Endothelial cell (in vitro differentiated cells): ENCODE measurements at places on chromosomes 12 and 14. TPM values are rescaled to one million over a fixed set of nuclear protein-coding genes. Genes with fewer than 3 reads are reported as not detected.

GRCh38 chr14:68379510-68380328 lies 413.1 kb downstream of the ZFP36L1 start:
- H3K36me3 ChIP-seq = no peaks in the 10 kb centered on the region
- DNase-seq = no peak
- peaks cover 53% of the 10 kb centered on the region for H3K4me1 ChIP-seq
- H3K27me3 ChIP-seq = peaks cover 4% of the 10 kb centered on the region

DNA sequence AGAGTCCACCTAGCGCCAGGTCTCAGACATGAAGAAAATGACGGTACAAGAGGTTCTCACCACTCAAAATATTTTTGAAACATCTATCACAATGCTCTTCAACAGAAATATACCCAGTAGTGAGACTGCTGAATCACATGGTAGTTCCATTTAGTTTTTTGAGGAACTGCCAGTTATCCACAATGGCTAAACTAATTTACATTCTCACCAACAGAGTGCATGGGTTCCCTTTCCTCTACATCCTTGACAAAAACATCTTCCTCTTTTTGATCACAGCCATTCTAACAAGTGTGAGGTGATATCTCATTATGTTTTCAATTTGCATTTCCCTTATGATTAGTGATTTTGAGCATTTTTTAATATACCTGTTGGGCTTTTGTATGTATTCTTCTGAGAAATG lies 5.7 kb upstream of the GPR65 start:
- no peaks in the 10 kb centered on the region for H3K36me3 ChIP-seq
- H3K4me3 ChIP-seq = no peak overlapping the region
- no peak for DNase-seq
- H3K27me3 ChIP-seq = no peaks in the 10 kb centered on the region
- no peak overlapping the region for H3K27ac ChIP-seq

- no peak overlapping the region for H3K4me3 ChIP-seq
- H3K36me3 ChIP-seq = peaks cover 17% of the 10 kb centered on the region
- DNase-seq = no peak
Measured at GRCh38 chr12:115968211-115968610, 309.3 kb downstream of the MED13L start.

The C1QL4 gene
- not detected for total RNA-seq

The GZMH gene
- total RNA-seq = not detected
